ENCODE measurements at places on chromosomes 1 and 21. TPM values are rescaled to one million over a fixed set of nuclear protein-coding genes. Genes with fewer than 3 reads are reported as not detected.

The SMCP gene
- not detected for total RNA-seq

The GNAT2 gene
- 0.09 TPM for total RNA-seq

The AMY1A gene
- total RNA-seq, result not detected

The DYRK3 gene
- 9.7 TPM for total RNA-seq

The TSPAN2 gene
- total RNA-seq, result 1.1 TPM

The FAM177B gene
- total RNA-seq, result not detected

The SPRR2B gene
- total RNA-seq, result not detected

The TTLL10 gene
- not detected for total RNA-seq

The TEDDM1 gene
- not detected for total RNA-seq

The HES3 gene
- total RNA-seq, result not detected

The TFF2 gene
- total RNA-seq, result not detected

The OXCT2 gene
- 0.55 TPM for total RNA-seq

The GPR25 gene
- total RNA-seq, result not detected

The CLDN17 gene
- total RNA-seq, result not detected

All from A549 treated with Hydrocortisone at 1 μM for 4 hours (cell line).